Large intestine (tissue), 12 donors: ENCODE measurements at places on chromosomes 1 and 21.

DNA sequence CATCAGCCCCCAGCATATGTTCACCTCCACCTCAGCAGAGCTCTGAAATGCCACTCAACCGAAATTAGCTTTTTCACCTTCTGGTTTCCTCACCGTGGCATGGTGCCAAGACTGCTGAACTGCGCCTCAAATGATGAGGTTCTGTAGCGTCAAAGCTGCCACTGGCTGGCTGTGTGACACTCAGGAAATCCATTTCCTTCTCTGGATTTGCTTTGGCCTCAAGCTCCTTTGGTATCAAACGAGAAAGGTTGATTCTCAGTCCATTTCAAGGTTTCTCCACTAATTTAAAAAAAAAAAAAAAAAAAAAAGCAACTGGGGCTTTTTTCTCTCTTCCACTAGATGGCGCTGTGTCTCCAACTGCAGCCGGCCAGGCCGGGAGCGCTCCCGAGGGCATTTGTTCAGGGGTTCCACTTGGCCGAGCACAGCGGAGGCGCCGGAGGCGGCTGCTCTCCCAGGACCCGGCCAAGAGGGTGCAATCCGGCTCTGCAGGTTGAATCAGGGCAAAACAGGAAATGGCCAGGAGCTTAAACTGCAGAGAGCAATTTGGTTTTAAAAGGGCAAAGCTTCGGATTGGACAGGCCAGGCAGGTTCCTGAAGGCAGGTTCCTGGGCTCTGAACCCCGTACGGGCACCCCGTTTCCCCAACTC lies 26.5 kb upstream of the PLA2G2C start:
- peaks cover 2% of the 10 kb centered on the region for H3K27me3 ChIP-seq
- H3K27ac ChIP-seq = no peak overlapping the region
- no peaks in the 10 kb centered on the region for H3K36me3 ChIP-seq
- no peak overlapping the region for H3K4me3 ChIP-seq

DNA sequence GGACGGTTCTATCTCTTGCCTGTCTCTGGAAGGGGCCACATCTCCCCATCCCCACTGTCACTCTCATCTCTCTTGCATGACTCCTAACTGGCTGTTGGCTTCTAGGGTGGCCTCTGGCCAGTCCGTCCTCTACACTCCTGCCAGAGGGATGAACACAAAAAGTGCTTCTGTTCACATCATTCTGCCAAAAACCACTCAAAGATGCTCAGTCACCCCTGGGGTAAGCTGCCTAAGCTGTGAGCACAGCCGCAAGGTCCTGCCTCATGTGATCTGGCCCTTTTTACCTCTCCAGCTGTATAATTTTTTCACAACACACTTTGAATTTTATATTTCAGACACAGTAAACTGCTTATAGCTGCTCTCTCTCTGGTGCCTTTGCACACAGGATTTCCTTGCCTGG lies 97.6 kb upstream of the CD34 start:
- H3K36me3 ChIP-seq = no peaks in the 10 kb centered on the region
- no peak overlapping the region for H3K27ac ChIP-seq
- no peak overlapping the region for H3K4me3 ChIP-seq
- H3K27me3 ChIP-seq = peaks cover 9% of the 10 kb centered on the region
- no peak for DNase-seq

- no peak overlapping the region for H3K27ac ChIP-seq
- no peaks in the 10 kb centered on the region for H3K27me3 ChIP-seq
- peaks cover 12% of the 10 kb centered on the region for H3K4me1 ChIP-seq
- DNase-seq = no peak
Measured at GRCh38 chr1:116877141-116877818, 32.4 kb upstream of the PTGFRN start.

DNA sequence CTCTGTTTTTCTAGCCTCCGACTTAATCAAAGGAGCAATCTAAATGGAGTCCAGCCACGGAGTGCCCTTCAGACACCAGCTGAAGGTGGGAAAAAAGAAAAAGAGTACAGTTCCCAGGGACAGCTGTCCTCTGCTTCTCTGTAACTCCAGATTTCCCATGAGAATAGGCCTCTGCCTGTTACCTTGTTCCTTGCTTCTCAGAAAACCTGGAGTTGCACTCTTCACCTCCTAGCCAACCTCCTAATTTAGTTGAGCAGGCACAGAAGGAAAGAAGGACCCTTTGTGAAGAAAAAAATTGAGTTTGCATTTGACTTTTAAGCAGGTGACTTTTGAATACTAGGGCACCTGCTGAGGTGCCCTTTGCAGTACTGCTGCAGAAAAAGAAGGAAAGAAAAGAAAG lies 8.3 kb downstream of the BARHL2 start:
- H3K4me3 ChIP-seq = no peak overlapping the region
- H3K27me3 ChIP-seq = peaks cover 97% of the 10 kb centered on the region
- no peak for DNase-seq

- H3K27ac ChIP-seq = peak overlapping the region; percentile 60
- no peak overlapping the region for H3K4me3 ChIP-seq
- H3K36me3 ChIP-seq = no peaks in the 10 kb centered on the region
Measured at GRCh38 chr1:53254011-53254640, 15.8 kb upstream of the MAGOH start.

DNA sequence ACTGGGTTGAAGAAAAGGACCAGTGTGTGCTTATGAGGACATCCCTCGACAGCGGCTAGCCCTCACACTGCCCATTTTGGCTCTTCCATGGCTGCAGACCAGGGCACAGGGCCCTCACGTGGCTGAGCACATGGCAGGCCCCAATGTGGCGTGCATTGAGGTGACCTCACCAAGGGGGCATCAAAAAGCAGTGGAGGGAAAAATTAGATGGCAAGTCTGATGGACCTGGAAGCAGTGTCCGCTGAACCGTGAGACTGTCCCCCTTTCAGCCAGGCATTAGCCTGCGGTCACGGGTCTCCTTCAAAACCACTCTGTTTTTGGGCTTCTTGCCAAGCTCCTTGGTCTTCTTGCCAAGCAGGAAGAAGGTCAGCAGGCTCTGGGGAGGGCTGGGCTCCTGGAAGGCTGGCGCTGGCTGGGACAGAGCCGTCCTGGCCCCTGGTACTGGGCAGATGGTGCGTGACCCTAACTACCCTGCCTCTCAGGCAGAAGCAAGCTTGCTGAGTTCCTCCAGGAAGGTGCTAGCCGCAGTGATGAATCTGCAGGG lies 30.8 kb downstream of the TRIM67 start:
- peaks cover 12% of the 10 kb centered on the region for H3K27me3 ChIP-seq
- no peak overlapping the region for H3K4me3 ChIP-seq
- peaks cover 8% of the 10 kb centered on the region for H3K4me1 ChIP-seq
- H3K27ac ChIP-seq = no peak overlapping the region
- DNase-seq = no peak

- H3K36me3 ChIP-seq = peaks cover 23% of the 10 kb centered on the region
- DNase-seq = peak; percentile 43
- peak overlapping the region; percentile 97 for H3K4me3 ChIP-seq
- no peaks in the 10 kb centered on the region for H3K27me3 ChIP-seq
Measured at GRCh38 chr1:109091839-109092193, 1.3 kb downstream of the TMEM167B start.

DNA sequence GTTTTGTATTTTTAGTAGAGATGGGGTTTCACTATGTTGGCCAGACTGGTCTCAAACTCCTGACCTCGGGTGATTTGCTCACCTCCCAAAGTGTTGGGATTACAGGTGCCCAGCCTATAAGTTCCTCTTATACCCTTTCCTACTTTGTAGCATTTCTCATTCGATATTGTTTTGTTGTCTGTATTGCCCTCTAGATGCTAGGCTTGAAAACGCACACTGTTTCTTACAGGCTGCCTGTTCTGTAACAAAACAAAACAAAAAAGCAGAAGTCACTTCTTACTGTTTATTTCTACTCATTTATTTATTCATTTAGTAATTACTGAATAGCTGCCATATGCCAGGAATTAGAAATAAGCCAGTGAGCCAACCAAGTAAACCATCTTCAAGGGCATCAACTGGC lies 136.9 kb upstream of the BMP8A start:
- no peaks in the 10 kb centered on the region for H3K4me1 ChIP-seq
- H3K36me3 ChIP-seq = peaks cover 68% of the 10 kb centered on the region
- no peaks in the 10 kb centered on the region for H3K27me3 ChIP-seq
- no peak for DNase-seq
- no peak overlapping the region for H3K27ac ChIP-seq

GRCh38 chr21:26116456-26117011 lies 54.0 kb downstream of the APP start:
- peaks cover under 1% of the 10 kb centered on the region for H3K36me3 ChIP-seq
- DNase-seq = no peak
- H3K27me3 ChIP-seq = no peaks in the 10 kb centered on the region
- H3K4me3 ChIP-seq = no peak overlapping the region
- no peaks in the 10 kb centered on the region for H3K4me1 ChIP-seq

- peaks cover 7% of the 10 kb centered on the region for H3K36me3 ChIP-seq
- no peaks in the 10 kb centered on the region for H3K27me3 ChIP-seq
- no peak overlapping the region for H3K27ac ChIP-seq
- no peak overlapping the region for H3K4me3 ChIP-seq
- H3K4me1 ChIP-seq = no peaks in the 10 kb centered on the region
Measured at GRCh38 chr1:167332503-167332902, 111.8 kb downstream of the POU2F1 start.

DNA sequence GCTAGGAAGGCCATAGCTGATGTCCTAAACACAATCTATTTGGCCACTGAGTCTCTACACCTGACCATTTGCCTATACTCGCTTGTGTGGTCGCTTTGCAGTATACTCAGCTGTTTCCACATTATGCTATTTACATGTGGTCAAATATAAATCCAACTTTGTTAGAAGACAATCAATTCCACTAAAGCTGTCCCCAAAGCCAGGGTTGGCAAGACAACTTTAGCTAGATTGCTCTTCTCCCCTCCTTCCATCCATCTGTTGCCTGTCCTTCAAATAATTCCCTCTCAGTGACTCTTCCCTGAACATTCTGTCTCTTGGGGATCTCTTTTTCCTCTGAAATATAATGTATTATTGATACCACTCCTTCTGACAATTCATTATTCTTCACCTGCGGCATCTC lies 30.1 kb downstream of the AVPR1B start:
- no peaks in the 10 kb centered on the region for H3K36me3 ChIP-seq
- H3K27me3 ChIP-seq = no peaks in the 10 kb centered on the region
- H3K4me3 ChIP-seq = no peak overlapping the region
- no peak overlapping the region for H3K27ac ChIP-seq

- H3K27ac ChIP-seq = peak overlapping the region; percentile 94
- no peaks in the 10 kb centered on the region for H3K36me3 ChIP-seq
- no peak overlapping the region for H3K4me3 ChIP-seq
- H3K27me3 ChIP-seq = no peaks in the 10 kb centered on the region
- DNase-seq = peak; percentile 97
Measured at GRCh38 chr1:108646648-108647269, 14.1 kb downstream of the HENMT1 start.

DNA sequence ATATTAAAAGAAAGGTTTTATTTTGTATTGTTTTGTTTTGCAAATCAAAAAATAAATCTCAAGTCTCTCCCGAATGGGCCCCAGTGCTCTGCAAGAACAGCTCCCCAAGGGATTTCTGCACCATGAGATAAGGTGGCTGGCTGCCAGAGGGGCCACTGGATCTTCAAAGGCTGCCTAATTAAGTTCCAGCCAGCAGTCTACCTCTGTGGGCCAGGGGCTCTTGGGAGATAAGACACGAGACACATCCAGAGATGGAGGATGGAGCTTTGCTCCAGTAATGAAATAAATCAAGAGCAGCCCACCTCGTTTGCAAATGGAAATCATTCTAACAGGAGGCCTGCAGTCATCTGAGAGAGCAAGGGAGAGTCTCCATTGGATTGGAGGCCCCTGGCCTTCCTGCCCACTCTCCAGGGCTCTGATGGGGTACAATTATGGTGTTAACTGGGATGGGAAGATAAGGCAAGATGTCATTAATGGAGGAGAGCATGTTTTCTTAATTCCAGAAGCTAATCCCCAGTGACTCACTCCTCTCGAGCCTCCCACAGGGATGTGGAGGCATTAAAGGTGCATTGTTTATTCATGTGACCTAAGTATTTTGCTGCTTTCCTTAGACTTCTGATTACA lies 155.2 kb upstream of the KAZN start:
- H3K36me3 ChIP-seq = no peaks in the 10 kb centered on the region
- DNase-seq = no peak
- no peak overlapping the region for H3K27ac ChIP-seq
- H3K4me1 ChIP-seq = no peaks in the 10 kb centered on the region

DNA sequence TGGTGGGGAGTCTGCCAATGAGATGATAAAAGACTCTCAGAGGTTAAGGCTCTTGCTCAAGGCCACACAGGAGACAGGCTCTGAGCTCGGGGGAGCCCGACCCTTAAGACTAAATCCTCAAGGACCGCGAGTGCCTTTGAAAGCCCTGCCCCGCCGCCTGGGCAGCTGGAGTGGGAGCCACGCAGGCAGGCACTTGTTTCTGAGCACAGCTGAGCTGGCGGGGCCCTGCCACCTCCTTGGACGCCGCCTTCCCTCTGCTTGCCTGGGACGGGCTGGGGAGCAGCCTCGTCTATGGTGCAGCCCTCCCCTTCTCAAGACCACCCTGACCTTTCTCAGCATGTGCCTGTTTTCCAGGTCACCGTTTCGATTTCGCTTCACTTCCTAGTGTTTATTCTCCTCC lies 169.3 kb downstream of the CAMTA1 start:
- no peaks in the 10 kb centered on the region for H3K36me3 ChIP-seq
- H3K4me1 ChIP-seq = peaks cover 20% of the 10 kb centered on the region
- no peak overlapping the region for H3K4me3 ChIP-seq
- H3K27me3 ChIP-seq = no peaks in the 10 kb centered on the region
- no peak for DNase-seq

GRCh38 chr1:150072959-150073358 lies 5.4 kb downstream of the VPS45 start:
- DNase-seq = no peak
- no peak overlapping the region for H3K27ac ChIP-seq
- H3K27me3 ChIP-seq = no peaks in the 10 kb centered on the region

DNA sequence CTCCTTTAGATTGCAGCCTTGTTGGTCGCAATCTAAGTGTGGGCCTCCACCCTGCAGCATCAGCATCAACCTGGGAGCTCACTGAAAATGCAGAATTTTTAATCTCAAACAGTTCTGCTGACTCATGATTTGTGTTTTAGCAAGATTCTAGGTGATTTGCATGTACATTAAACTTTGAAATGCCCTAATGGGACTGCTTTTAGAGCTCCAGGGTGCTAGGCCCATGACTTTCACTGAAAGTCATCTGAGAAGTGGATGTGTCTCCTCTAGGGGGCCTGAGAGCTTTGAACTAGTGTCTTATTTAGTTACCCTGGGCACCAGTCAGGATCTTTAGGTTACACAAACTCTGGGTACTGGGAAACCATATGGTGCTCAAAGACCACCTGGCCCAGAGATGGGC lies 9.0 kb downstream of the TRIM67 start:
- no peaks in the 10 kb centered on the region for H3K4me1 ChIP-seq
- no peak overlapping the region for H3K4me3 ChIP-seq
- no peaks in the 10 kb centered on the region for H3K36me3 ChIP-seq
- H3K27me3 ChIP-seq = peaks cover 21% of the 10 kb centered on the region

DNA sequence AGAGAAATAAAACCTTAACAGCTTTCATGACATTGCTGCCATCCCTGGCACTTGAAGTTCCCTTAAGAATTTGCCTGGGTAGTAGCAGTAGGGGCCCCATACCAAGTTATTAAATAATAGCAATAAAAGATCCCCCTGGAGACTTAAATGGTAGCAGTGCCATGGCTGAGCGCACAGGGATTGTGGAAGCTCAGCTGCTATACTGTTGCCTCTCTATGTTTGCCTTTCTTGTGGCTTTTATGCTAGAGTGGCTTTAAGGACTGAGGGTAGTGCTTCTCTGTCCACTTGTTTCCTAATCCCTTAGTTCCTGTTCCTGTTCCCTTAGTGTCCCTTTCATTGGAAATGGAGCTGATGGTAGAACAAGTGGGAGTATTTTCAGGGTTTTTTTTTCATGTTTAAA lies 42.1 kb downstream of the NCF2 start:
- no peak overlapping the region for H3K27ac ChIP-seq
- H3K27me3 ChIP-seq = no peaks in the 10 kb centered on the region
- H3K4me3 ChIP-seq = no peak overlapping the region
- H3K4me1 ChIP-seq = peaks cover 12% of the 10 kb centered on the region
- H3K36me3 ChIP-seq = peaks cover 67% of the 10 kb centered on the region
- no peak for DNase-seq
